LNCaP clone FGC (cell line): ENCODE measurements at places on chromosomes 7 and 10.

DNA sequence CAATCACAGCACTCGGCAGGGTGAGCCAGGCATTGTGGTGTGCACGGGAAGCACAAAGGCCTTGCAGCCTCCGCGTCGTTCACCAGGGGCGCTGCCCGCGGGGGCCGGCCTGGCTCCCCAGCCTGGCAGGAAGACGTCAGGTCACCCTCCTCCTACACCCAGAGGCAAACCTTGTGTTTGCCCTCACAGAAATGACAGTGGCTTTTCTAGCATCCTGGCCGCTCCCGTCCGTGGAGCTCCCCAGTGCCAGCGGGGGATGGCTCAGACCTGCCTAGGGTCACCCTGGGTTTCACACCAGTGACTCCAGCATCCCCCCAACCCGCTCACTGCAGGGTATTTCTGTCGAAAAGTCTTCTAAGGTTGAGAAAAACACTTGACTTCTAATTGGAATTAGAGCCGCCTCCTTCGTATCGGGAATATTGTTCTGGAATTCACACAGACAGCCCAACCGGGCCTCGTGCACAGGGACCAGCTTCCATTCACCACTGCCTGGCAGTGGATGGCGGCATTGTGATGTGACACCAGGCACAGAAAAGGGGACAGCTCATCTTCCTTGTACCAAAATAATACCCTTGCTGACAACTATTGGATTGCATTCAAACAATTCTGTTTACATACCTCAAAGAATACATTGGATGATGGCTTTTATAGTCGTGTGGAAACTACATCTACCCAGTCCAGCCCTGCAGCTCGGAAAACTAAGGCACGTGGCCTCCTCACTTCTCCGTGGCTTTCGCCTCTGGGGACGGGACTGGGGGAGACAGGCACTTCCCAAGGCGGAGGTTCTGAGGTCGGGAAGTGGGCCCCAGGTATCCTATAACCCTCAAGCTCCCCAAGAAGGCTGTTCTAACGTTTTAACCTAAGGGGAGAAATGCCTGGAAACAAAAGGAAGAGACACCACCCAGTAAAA is 109.0 kb downstream of the EBF3 start:
- DNase-seq, result no peak

DNA sequence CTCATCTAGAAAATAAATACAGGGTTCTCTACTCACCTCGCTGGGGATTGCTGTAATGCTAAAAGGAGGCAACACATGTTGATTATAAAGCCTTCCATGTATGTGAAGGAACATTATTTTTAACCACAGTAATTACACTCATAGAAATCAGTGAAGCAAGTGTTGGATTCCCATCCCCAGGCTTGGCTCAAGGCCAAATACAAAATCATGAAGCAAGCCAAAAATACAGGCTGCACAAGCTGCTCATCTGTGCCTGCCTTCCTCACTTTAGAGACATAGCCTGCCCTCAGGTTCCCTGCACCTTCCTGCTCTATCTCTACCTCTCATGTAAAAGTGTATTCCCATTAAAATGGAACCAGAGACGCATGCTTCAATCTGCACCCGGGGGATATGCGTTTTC is 1077.1 kb upstream of the C7orf33 start:
- DNase-seq, result no peak

DNA sequence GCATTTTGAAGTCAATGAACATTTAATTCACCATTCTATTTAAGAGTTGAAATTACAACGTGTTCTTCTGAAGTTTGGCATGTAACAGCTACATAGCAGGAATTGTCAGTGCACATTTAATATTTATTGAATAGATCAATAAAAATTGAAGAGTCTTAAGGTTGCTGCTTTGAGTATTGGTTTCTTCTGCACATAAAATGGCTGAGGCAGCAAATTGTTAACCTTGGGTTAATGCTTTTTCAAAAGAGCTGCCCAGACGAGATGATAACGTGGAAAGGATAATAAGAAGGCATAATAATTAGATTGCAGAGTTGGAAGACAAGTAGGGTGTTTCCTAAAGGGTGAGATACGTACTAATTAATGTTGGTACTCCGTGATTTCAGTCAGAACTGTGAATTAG is 203.7 kb downstream of the AGMO start:
- no peak for DNase-seq

DNA sequence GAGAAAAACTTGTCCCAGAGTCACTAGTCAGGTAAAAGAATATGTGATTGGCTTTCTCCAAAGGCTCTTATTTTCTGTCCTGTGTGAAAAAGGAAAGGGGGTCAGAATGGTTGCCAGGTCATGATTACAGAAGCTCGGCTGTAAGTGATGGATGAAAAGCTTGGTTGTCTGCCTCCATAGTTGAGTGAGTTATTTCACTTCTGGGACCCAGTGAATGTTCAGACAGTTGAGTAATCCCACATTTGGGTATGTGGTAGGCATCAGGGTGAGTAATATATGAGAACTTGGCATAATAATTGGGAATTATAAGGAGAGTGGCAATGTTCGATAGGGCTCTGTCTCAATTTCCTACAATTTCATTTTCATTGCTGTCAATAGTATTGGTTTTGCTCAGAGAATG is 72.5 kb downstream of the BBS9 start:
- DNase-seq, result no peak

DNA sequence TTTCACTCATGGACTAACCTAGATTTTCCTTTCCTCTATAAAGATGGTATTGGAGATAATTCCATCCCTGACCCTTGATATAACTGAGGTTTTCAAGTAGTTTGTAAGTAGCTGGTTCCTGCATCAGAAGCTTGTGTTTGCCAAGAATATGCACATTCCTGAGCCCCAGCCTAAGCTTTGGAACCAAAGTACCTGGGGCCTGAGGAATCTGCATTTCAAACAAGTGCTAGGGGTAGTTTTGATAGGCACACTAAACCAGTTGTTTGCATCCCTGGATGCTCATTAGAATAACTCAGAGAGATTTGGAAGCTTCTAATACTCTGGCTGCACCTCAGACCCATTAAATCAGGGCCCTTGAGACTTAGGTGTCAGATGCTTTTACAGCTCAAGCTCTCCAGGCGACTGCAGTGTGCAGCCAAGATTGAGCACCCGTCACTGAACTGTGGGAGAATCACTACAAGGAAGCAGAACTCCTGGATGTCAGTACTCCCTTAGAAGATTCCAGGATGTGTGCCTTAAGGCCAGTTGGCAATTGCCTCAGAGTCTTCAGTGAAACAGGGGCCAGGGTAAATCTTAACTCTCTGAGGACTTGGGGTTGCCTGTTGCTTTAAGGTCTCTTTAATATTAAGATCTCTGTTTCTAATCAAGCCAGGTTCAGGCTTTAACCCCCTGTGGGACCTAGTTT is 565.0 kb downstream of the REEP3 start:
- no peak for DNase-seq

GRCh38 chr7:45035893-45036292 is 35.9 kb downstream of the CCM2 start:
- DNase-seq, result peak; percentile 44

DNA sequence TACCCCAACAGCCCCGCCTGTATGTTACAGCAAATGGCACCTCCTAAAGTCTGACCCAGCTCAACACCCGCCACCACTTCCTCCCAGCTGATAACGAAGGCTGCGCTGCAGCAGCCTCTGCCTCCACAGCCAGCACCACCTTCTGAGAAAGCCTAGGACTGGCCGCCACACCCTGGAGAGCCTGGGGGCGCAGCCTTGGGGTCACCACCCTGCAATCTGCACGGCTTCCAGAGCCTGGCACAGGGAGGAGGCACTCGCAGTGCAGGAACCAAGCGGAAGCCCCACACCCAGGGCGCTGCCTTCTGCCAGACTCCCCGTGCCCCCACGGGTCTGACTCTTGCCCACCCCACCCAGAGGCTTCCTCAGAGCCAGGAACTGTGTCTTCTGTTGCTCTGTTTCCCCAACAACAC is 112.5 kb downstream of the MAD1L1 start:
- no peak for DNase-seq

DNA sequence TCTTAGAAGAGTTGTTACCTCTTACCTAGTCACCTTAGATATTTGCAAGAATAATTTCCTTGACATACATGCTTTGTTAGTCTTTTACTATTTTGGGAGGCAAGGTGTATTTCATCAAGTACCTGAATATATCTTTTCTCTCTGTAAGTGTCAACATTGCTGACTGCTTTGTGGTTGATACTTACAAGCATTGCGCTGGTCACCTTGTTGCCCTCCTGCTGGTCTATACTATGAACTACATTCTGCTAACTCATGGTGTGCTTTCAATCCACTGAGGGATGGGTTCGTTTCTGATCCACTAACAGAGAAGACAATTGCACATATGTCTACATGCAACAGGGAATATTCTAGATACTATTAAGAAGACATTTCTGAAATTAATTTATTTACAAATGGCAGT is 837.8 kb upstream of the COBL start:
- DNase-seq, result no peak

DNA sequence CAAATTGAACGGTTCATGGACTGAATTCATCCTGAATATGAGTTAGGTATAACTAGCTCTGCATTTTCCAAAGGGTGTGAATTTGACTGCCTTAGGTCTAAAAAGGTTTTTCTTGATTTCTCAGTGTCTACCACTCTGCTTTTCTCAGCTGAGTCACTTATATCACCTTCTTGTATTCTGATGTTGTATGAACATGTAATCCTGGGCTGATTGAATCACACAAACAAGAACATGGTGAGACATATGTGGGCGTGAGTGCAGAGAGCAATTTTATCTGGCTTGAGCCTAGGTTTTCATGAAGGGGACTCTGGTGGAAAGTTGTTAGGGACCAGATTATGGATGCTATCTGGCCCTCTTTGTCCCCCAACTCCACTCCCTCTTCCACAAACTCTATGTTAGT is 239.8 kb downstream of the SUGCT start:
- DNase-seq, result no peak

GRCh38 chr10:15585303-15585715 is 134.4 kb downstream of the ITGA8 start:
- peak; percentile 26 for DNase-seq

GRCh38 chr7:28192786-28193585 is 12.4 kb upstream of the JAZF1 start:
- DNase-seq, result no peak

DNA sequence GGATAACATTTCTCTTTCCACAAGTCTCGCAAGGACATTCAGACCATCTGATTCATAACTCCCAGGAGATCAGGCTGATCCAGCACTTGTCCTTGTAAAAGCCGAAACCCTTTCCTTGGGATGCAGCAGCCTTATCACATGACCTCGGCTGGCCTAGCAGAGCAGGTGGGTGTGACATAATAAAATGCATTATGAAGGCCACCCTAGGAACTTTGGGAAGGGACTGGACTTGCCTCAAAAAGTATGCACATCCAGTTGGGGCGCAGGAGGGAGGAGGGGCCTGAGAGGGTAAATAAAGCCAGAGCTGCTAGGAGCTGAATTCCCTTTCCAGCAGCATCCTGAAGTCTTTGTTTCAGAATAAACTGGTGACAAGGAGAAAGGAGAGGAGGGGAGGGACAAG is 260.8 kb downstream of the SNX13 start:
- DNase-seq, result no peak

DNA sequence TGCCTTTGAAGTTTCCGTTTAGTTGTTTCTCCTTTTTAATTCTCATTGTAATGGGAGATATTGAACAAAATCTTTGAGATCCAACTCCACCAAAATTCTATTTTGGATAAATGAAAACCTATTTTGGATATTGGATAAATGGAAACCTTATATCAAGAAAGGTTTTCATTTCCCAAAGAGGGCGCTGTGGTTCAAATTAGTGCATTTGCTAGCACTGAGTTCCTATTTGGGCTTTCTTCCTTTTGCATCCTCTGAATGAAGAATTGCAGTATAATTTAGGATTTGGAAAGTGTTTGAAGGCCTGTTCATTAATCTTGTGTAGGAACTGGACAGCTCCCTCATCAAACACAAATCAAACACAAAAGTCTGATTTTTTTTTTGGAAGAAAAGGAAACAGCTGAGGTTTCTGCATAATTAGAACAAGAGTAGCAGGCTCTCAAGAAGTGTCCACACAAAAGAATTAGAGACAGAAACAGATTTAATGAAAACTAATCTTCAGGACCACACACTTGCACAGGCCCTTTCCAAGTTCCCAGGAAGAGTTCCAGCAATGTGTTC is 80.8 kb upstream of the KLF14 start:
- DNase-seq, result no peak

- DNase-seq, result no peak
Measured at GRCh38 chr7:129667116-129667515, 55.6 kb downstream of the NRF1 start.

GRCh38 chr10:46030091-46030937 is at the start of gene NCOA4:
TSS of gene NCOA4 (minus strand) at chr10:46030623. CDS start at chr10:46016680, 13,943 bp downstream.
- peak; percentile 96 for DNase-seq

GRCh38 chr7:43873300-43873699 is 4.0 kb upstream of the MRPS24 start:
- DNase-seq, result no peak

DNA sequence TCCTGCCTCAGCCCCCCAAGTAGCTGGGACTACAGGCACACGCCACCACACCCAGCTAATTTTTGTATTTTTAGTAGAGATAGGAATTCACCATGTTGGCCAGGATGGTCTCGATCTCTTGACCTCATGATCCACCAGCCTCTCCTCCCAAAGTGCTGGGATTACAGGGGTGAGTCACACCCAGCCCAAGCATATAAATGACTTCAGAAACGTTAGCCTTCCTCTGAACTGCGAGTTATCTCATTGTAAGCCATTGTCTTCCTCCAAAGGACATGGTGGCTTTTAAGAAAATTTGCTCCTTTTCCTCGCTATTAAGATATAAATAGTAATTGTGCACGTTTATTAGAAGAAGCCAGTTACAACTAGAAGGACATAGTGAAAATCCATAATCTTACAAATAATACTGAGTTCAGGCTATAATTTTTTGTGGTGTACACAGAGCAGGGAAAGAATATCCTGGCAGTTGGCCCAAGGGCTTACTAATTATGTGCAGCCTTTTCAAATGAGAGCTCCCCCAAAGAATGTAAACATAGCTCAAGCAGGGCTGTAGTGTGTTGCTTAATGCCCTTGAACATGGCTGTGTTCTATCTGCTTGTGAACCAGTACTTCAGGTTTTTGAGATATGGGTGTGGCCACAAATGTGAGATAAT is 495.8 kb downstream of the PARD3 start:
- DNase-seq, result peak; percentile 95
